Activated CD4-positive, alpha-beta T cell treated with anti-CD3 and anti-CD28 coated beads, Interleukin-2, amount 10 ng/mL, durations not matched to agents 24 days and 14 days (primary cell): ENCODE measurements at places on chromosomes 7 and 10. TPM values are rescaled to one million over a fixed set of nuclear protein-coding genes. Genes with fewer than 3 reads are reported as not detected.

GRCh38 chr7:34165927-34166550 is 260.7 kb downstream of the BMPER start:
- H3K27me3 ChIP-seq, result no peaks in the 10 kb centered on the region
- no peaks in the 10 kb centered on the region for H3K36me3 ChIP-seq
- H3K4me3 ChIP-seq, result no peak overlapping the region
- DNase-seq, result no peak
- no peak overlapping the region for H3K27ac ChIP-seq
- H3K4me1 ChIP-seq, result no peaks in the 10 kb centered on the region

GRCh38 chr10:111249925-111250324 is 173.1 kb downstream of the ADRA2A start:
- H3K4me3 ChIP-seq, result no peak overlapping the region
- no peak for DNase-seq
- H3K27ac ChIP-seq, result no peak overlapping the region
- H3K27me3 ChIP-seq, result peaks cover 5% of the 10 kb centered on the region

GRCh38 chr10:127976286-127976685 is 69.4 kb downstream of the PTPRE start:
- H3K36me3 ChIP-seq, result no peaks in the 10 kb centered on the region
- H3K4me1 ChIP-seq, result peaks cover 7% of the 10 kb centered on the region
- H3K27me3 ChIP-seq, result peaks cover 10% of the 10 kb centered on the region
- no peak for DNase-seq
- H3K27ac ChIP-seq, result no peak overlapping the region
- no peak overlapping the region for H3K4me3 ChIP-seq

DNA sequence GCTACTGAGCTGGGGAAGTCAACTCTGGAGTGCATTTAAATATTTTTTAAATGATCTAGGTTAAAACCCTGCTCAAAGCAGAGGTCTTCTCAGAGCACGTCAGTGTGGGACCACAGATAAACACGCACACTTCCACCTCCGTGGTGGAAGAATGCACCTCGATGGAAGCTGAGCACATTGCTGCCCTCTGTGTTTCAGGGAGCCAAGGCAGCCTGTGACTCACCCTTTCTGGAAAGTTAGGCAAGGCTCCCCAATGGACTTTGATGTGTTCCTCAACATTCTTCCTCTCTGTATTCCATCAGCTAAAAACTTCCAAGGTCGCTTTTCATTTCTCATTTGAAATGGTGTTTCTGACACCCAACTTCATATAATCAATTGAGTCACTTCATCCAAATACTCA is 170.8 kb upstream of the KMT2E start:
- H3K4me3 ChIP-seq, result no peak overlapping the region
- H3K4me1 ChIP-seq, result no peaks in the 10 kb centered on the region
- H3K36me3 ChIP-seq, result no peaks in the 10 kb centered on the region
- H3K27ac ChIP-seq, result no peak overlapping the region
- H3K27me3 ChIP-seq, result peaks cover 20% of the 10 kb centered on the region

- peak overlapping the region; percentile 79 for H3K4me3 ChIP-seq
- H3K36me3 ChIP-seq, result peaks cover 4% of the 10 kb centered on the region
- H3K27me3 ChIP-seq, result no peaks in the 10 kb centered on the region
- H3K27ac ChIP-seq, result peak overlapping the region; percentile 78
These were observed 16.5 kb downstream of the SLK start for GRCh38 chr10:103983367-103983911.

The BICC1 gene
- not detected in 2 replicates for total RNA-seq

- peaks cover 20% of the 10 kb centered on the region for H3K36me3 ChIP-seq
- H3K27me3 ChIP-seq, result no peaks in the 10 kb centered on the region
- DNase-seq, result peak; percentile 5
- no peak overlapping the region for H3K27ac ChIP-seq
- H3K4me1 ChIP-seq, result peaks cover 2% of the 10 kb centered on the region
- no peak overlapping the region for H3K4me3 ChIP-seq
These were observed 32.8 kb downstream of the TMEM60 start for GRCh38 chr7:77765481-77765880.

The OIT3 gene
- total RNA-seq, result not detected in 2 replicates

DNA sequence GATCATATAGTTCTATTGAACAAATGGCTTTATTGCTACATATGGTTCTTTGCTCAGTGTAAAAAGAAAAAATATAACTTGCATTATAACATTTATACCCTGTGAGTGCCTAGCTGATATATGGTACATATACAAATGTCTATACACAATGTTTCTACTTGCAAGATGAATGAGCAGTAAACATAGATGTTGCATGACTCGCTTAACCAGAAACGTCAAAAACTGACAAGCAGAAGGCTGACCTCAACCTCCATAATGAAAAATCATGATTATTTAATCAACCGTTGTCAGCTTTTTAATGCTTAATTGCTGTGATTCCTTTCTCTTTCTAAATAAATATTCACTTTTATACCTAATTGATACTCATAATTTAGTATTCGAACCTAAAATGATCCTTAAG is 183.3 kb downstream of the PTN start:
- no peaks in the 10 kb centered on the region for H3K36me3 ChIP-seq
- DNase-seq, result no peak
- no peaks in the 10 kb centered on the region for H3K4me1 ChIP-seq
- no peak overlapping the region for H3K4me3 ChIP-seq
- H3K27ac ChIP-seq, result no peak overlapping the region

- no peak overlapping the region for H3K4me3 ChIP-seq
- H3K27me3 ChIP-seq, result no peaks in the 10 kb centered on the region
- no peak for DNase-seq
- peaks cover 2% of the 10 kb centered on the region for H3K4me1 ChIP-seq
- H3K36me3 ChIP-seq, result no peaks in the 10 kb centered on the region
- H3K27ac ChIP-seq, result no peak overlapping the region
These were observed 42.2 kb upstream of the SLC29A3 start for GRCh38 chr10:71276873-71277272.

GRCh38 chr10:110695539-110695886 is 51.4 kb downstream of the RBM20 start:
- H3K4me1 ChIP-seq, result no peaks in the 10 kb centered on the region
- no peak overlapping the region for H3K4me3 ChIP-seq
- peaks cover 27% of the 10 kb centered on the region for H3K27me3 ChIP-seq

DNA sequence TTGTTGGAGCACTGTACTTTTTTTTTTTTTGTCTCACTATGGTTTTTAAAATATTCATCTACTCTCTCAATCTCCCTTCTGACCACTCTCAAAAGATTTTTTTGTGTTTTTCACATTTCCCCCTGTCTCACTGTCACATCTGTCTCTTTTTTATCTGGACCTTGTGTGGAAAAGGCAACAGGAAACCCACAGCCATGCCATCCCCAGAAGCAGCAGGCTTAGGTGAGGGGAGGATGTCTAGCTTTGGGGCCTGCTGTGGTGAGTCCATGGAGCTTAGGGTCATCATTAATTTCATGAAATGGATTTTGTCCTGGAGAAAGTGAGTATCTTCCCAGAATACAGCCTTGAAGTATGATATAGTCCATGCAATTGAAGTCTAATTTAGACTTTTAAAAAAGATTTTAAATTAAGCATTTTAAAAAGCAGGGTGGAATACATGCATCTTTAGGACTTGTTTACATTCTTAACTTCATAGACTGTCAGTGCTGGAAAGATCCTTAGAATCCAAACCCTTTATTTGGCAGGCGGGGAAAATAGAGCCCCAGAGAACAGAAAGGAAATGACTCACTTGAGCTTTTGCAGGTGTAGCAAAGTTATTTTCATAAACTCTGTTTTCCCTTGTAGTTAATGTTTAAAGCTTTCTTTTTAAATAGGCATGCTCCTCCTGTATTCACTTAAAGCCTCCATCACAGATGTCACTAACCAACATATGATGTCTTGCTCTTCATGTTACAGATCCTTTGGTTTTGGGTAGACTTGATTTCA is 25.1 kb downstream of the MINDY4 start:
- no peaks in the 10 kb centered on the region for H3K36me3 ChIP-seq
- H3K27me3 ChIP-seq, result no peaks in the 10 kb centered on the region
- DNase-seq, result no peak
- no peak overlapping the region for H3K4me3 ChIP-seq
- H3K27ac ChIP-seq, result peak overlapping the region; percentile 52

DNA sequence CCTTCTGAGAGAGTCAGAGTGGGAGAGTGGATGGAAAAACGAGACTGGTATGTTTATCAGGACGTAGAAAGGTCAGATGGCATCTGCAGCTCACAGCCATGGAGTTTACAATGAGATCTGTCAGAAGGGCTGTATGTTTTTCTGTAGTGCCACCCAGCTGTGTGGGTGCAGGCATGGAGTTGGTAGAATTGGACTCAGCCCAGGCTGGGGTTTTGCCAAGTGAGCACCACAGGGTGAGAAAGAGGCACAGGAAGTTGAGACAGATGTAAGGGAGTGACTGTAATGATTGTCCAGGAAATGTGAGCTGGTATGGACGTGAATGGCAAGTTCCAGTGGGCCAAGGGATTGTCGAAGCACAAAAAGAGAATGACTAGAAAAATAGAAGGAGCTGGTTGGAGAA is 9.1 kb upstream of the ZYX start:
- peaks cover 14% of the 10 kb centered on the region for H3K27me3 ChIP-seq
- no peaks in the 10 kb centered on the region for H3K36me3 ChIP-seq
- DNase-seq, result peak; percentile 69
- peak overlapping the region; percentile 73 for H3K27ac ChIP-seq
- peaks cover 34% of the 10 kb centered on the region for H3K4me1 ChIP-seq
- H3K4me3 ChIP-seq, result no peak overlapping the region

The VIPR2 gene
- total RNA-seq, result 1.6 and 1.7 TPM in 2 replicates

The CYP2C19 gene
- total RNA-seq, result 0.33 TPM in 1 of 2 replicates, not detected in the other

The OPALIN gene
- not detected in 2 replicates for total RNA-seq

DNA sequence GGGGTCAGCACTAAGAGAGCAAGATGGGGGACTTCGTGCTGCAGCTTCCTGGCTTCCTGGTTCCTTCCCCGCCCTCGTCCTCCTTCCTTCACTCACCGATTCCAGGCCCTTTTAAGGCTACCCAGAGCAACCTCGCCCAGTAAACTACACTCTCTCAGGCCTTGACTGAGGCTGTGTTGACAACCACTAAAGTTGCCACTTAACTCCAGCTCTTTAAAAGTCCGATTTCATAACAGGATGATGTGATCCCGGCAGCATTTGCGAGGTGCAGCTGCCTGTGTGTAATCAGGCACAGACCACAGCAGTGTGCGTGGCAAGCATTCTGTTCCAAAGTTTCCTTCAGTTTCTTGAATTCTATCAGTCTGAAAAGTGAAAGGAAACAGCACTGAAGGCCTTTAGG is 110.6 kb downstream of the RAB11FIP2 start:
- peaks cover 2% of the 10 kb centered on the region for H3K4me1 ChIP-seq
- peaks cover 2% of the 10 kb centered on the region for H3K27me3 ChIP-seq
- H3K4me3 ChIP-seq, result no peak overlapping the region
- DNase-seq, result no peak
- H3K27ac ChIP-seq, result no peak overlapping the region
- H3K36me3 ChIP-seq, result no peaks in the 10 kb centered on the region

DNA sequence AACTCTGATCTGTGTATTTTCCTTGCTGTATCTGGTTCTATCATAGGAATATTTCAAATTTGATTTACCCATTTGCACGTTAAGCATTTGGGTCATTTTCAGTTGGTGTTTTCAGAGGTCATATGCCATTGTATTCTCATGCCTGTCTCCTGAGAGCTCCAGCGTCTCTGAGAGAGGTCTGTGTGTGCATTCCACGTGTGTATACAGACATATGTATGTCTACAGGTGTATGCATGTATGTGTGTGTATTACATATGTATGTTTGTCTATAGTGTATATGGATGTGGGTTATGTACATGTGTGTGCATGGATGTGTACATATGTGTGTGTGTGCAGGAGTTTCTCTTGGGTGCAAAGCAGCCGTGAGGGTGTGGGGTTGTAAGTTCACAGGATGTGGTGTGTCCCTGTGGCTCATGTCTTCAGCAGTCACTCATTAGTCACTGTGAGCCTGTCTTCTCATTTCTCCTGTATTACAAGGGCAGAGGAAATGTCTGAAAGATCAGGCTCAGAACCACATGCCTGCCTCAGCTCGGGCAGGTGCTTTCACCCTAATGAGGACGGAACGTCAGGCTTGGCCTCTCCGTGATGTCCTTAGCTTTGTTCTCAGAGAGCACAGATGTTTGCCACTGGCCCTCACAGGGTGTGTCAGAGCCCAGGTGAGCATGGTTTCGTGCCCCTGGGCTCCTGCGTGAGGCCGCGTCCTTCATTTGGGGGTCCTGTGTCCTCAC is 101.6 kb downstream of the NKX6-2 start:
- H3K4me3 ChIP-seq, result no peak overlapping the region
- no peaks in the 10 kb centered on the region for H3K27me3 ChIP-seq
- peak; percentile 82 for DNase-seq
- peaks cover 14% of the 10 kb centered on the region for H3K4me1 ChIP-seq
- peak overlapping the region; percentile 12 for H3K27ac ChIP-seq
- no peaks in the 10 kb centered on the region for H3K36me3 ChIP-seq

The CTAGE4 gene
- 0.56 and 1.1 TPM in 2 replicates for total RNA-seq

DNA sequence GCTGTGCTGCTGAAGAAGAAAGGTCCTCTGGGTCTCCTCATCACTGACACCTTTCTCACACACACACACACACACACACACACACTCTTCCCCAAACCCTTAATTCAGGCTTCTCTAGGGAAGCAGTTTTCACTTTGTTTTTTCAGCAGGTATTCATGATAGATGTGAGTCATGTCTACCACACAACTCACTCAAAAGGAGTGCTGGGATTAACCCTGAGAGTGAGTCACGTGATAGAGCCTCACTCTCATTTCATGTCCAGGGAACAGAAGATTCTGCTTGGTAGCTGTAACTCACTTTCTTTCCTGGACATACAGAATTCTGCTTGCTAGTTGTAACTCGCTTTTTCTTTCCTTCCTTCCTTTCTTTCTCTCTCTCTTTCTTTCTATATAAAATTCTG is 45.4 kb downstream of the VIM start:
- H3K27me3 ChIP-seq, result peaks cover 5% of the 10 kb centered on the region
- no peak for DNase-seq
- no peaks in the 10 kb centered on the region for H3K36me3 ChIP-seq

GRCh38 chr10:110212119-110213006 is 5.0 kb downstream of the MXI1 start:
- H3K27ac ChIP-seq, result peak overlapping the region; percentile 98
- peak; percentile 89 for DNase-seq
- H3K4me3 ChIP-seq, result peak overlapping the region; percentile 91
- peaks cover 62% of the 10 kb centered on the region for H3K4me1 ChIP-seq
- peaks cover 12% of the 10 kb centered on the region for H3K36me3 ChIP-seq

The PTPRN2 gene
- total RNA-seq, result 0.31 and 0.33 TPM in 2 replicates

The CLIP2 gene
- total RNA-seq, result 1.2 and 1.4 TPM in 2 replicates

DNA sequence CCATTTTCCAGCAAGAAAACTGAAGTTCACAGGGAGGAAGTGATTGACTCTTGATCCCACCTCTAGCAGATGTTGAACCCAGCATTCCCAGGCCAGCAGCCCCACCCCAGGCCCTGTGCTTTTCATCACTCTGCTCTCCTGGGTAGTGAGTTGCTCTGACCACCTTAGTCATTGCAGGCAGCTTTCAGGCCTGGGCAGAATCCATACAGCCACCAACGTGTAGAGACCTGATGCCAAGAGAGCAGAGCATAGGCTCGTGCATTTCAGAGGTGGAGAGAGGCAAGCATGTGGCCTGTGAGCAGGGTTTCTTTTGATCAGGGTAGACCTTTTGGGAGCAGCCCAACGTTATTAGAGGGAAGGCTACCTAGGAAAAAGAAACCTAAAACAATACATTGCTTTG is 334.6 kb downstream of the PTEN start:
- no peak overlapping the region for H3K27ac ChIP-seq
- no peak for DNase-seq
- H3K36me3 ChIP-seq, result no peaks in the 10 kb centered on the region
- no peak overlapping the region for H3K4me3 ChIP-seq
- H3K27me3 ChIP-seq, result peaks cover 2% of the 10 kb centered on the region
